COR-L47 (cell line): ENCODE measurements at places on chromosomes 5 and 9.

DNA sequence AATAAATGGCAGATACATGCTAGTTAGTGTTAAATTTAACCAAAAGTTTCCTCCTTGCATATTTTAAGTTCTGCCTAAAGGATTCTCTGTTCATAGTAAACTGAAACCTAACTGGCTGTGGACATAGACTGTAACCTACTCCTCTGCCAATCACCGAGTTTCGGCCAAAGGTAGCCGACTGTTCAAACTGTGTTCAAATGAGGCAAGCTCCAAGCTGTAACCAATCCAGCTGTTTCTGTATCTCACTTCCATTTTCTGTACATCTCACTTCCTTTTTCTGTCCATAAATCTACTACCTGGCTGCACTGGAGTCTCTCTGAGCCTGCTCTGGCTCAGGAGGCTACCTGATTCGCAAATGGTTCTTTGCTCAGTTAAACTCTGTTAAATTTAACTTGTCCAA is 44.1 kb downstream of the KCNV2 start:
- DNase-seq, result no peak

DNA sequence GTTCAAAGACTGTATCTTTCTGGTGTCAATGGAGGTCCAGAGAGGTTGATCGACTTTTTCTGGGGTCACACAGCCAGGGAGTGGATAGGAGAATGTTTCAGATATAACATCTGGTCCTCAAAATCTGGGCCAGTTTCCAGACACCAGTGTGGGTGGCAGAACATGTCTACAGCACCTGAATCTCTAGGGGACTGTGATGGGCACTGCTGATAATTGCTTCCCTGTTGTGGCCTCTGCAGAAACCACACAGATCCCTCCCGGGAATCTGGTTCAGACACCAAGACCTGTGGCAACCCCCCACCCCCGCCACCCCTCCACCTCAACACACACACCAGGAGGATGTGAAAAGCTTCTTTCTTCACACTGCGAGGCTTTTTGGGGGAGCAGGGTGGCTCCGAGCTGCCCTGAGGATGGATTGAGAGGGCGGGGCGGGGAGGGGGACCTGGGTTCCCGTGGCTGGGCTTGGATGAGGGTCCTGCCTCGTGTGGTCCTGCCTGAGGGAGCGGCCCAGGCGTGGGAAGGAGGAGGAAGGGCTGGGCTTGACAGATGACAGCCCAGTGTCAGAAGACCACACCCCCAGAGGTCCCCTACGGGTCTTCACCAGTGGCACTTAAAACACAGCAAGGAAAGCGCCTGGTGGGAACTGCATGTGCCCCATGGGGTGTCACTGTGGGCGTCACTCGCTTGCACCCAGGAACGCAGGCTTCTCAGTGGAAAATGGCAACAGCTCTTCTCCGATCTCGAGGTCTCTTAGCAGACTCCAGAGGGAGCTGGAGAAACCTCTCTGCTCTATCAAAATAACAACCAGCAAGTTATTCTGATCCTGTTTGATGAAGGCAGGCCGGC is 55.2 kb downstream of the TRIP13 start:
- DNase-seq, result no peak

DNA sequence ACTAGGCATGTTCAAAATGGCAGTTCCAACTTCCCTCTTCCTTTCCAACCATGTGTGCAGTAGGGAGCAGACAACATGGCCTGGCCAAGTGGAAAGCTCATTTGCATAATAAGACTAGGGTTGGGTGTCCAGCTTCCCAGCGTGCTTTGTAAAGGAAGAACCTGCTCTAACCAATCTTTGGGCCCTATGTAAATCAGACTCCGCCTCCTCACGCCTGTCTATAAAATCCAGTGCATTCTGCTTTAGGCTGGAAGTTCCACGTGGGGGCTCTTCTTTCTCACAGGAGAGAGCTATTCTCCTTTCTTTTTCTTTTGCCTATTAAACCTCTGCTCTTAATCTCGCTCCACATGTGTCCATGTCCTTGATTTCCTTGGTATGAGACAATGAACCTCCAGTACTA is 83.4 kb downstream of the GCNT1 start:
- no peak for DNase-seq

- no peak for DNase-seq
These were observed 201.1 kb downstream of the NNT start for GRCh38 chr5:43804041-43804440.

- no peak for DNase-seq
These were observed 251.4 kb downstream of the GLIS3 start for GRCh38 chr9:4048441-4048840.

DNA sequence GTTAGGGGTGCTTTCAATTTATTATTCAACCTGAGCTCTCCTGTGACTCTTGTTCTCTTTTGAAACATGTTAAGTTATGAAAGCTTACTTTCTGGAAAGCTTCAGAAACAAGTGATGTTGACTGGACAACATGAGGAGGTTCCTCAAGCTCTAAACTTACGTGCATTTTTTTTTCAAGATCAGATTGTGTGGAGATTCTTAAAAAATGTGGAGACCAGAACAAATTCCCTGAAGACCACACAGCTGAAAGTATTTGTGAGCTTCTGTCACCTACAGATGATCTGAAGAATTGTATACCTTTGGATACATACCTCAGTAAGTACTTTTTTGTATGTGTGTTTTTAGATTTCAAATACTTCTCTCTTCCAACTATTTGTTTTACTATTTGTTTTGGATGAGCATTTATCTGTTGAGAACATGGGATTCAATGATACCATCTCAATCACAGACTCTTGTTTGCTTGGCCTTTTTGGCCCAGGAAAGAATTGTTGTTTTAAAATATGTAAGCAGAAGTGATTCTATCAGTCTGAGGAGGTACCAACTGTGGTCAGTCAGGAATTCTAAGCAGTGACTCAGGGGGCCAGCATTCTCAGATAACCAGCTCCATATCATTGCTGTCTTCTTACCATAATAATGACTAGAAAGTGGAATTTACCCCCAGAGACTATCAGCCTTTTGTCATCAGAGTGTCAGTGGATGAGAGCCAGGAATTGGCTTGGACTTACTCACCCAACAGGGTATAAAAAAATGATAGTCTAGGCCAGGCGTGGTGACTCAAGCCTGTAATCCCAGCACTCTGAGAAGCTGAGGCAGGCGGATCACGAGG is 34.4 kb upstream of the GLIPR2 start:
- DNase-seq, result no peak

DNA sequence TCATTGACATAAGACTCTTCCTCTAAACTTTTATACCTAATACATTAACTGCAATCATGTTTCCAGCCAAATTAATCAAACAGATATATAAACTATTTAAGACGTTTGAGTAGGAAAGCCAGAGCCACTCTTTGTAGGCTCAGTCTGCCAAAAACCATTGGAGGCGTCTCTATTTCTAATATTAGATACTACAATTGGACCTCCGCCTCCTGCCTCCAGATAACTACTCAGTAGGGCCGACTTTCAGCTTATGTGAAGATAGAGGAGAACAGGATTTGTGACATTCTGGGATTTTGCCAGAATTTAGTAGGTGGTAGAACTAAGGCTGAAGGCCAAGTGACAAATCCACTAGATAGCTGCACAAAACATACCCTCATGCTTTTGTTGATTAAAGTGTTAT is 463.0 kb downstream of the CETN3 start:
- no peak for DNase-seq

GRCh38 chr9:124442379-124442778 is 7.9 kb upstream of the ADGRD2 start:
- DNase-seq, result no peak

DNA sequence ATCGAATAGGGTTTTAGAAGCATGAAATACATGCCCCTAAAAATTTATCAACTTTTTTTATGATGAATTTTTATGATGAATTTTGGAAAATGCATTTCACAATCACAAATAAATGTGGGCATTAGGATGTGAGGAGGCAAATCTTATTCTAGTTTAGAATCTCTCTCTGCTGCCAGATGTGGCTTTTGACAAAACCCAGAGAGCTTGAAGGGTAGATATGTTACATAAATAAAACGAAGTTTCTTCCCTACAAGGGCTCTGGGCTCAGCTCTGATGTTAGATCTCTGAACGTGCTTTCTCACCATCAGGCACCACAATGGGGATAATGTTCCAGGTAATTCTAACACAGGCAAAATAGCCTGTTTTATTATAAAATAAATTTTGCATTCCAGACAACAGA is 102.3 kb upstream of the ADAMTSL1 start:
- DNase-seq, result no peak
